CD4-positive, alpha-beta T cell treated with Interleukin-2 at 100 ng/mL for 4 hours (primary cell): ENCODE measurements at places on chromosomes 13 and 19.

- DNase-seq: no peak
Observed at GRCh38 chr19:47408156-47408938, 11.0 kb downstream of the MEIS3 start.

GRCh38 chr13:107681600-107681999 lies 533.7 kb downstream of the LIG4 start:
- DNase-seq: no peak

DNA sequence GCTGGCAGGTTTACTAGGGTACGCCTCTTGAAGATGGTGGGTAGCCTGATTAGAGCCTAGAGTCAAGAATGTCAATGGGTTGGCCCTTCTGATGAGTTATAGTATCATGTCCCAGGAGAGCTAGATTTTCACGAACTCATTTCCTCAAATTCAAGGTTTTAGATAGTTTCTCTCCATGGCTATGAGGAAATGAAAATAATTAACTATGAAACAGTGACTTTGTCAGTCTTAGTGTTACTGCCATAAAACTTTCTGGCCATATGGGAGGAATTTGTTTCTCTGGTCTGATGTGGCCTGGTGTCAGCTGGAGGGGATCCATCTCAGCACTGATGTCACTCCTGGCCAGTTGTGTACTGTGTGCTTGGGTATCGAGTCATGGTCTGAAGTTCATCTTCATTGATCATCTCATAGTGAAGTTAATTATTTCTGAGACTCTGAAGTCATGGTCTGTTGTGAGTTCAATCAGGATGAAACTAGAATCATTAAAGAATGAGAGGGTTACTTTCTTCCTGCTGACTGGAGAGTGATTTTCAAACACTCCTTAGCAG lies 49.4 kb upstream of the TNFSF11 start:
- DNase-seq: no peak

- DNase-seq: no peak
Observed at GRCh38 chr13:50098693-50099092, 83.4 kb downstream of the KCNRG start.

DNA sequence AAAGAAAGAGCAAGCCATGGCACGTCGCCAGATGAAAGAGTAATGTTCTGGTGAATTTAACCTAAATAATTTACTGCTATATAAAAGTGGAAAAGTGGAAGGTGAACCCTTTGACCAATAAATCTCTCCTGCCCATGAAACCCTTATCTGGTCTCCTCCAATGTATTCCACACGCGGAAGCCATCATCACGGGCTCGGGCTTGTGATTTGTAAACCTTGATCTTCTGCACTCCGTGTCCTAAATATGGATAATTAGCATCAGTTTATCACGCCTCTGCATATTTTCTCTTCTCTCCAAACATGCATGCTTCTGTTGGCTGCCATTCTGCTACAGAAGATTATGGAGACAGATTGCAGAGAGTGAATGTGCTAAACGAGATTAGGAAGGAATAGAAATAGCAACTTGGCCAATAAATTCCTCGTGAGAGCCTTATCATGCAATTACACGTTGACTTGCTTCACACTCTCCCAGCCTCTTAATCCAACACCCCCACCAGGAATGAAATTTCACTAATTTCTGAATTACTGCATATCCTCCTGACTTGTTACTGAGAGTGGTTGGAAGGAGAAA lies 34.5 kb downstream of the SOX1 start:
- DNase-seq: no peak

- no peak for DNase-seq
Observed at GRCh38 chr13:30647824-30648521, 30.3 kb downstream of the USPL1 start.

GRCh38 chr13:24033527-24034302 lies 126.8 kb upstream of the SPATA13 start:
- no peak for DNase-seq

GRCh38 chr19:17997969-17998826 lies 9.8 kb upstream of the ARRDC2 start:
- DNase-seq: no peak

- peak; percentile 63 for DNase-seq
Observed at GRCh38 chr19:13044231-13044836, 49.1 kb downstream of the NFIX start.

DNA sequence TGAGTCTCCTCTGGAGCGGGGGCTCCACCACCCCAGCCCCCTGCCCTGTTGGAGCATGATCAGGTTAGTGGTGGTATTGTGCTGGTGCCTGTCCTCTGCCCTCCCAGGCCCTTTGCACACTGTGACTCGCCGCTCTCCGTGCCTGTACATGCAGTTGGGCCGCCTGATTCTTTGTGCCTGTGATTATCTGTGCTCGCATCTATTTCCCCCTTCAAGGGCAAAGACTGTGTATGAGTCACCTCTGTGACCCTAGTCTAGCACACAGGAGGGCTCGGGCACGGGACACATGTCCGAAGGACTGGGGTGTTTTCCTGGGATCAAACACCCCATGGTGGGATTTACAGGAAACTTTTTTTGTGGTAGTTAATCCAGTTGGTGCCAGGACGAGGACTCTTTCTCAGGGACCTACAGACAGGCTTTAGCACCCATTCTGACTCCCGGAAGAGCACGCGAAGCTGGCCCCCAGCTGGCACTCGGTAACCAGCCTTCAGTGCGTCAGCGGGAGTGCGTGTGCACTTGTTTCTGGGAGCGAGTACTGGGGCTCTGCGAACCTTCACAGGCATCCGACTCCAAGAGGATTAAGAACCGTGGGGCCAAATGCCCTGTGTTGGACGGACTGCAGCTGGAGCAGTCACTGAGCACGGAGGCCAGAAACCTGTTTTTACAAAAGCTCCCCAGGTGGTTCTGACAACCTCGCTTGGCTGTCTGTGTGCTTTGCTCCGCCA lies 6.7 kb downstream of the PPP1R37 start:
- DNase-seq: no peak

DNA sequence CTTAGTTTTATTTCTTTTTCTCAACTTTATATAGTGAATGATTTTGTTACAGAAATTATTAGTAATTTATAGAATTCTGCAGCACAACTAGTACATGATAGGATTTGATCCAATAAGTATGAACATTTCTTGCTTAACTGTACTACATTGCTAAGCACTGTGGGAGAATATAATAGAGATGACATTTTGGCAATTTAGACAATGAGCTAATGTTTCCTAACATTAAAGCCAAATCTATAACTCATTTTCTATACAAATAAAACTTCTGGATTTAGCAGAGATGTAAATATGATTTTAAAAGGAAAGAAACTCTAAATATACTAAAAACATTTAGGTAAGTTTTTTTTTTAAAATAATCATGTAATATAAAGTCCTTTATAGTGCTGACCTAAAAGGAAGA lies 87.3 kb downstream of the FNDC3A start:
- DNase-seq: no peak

DNA sequence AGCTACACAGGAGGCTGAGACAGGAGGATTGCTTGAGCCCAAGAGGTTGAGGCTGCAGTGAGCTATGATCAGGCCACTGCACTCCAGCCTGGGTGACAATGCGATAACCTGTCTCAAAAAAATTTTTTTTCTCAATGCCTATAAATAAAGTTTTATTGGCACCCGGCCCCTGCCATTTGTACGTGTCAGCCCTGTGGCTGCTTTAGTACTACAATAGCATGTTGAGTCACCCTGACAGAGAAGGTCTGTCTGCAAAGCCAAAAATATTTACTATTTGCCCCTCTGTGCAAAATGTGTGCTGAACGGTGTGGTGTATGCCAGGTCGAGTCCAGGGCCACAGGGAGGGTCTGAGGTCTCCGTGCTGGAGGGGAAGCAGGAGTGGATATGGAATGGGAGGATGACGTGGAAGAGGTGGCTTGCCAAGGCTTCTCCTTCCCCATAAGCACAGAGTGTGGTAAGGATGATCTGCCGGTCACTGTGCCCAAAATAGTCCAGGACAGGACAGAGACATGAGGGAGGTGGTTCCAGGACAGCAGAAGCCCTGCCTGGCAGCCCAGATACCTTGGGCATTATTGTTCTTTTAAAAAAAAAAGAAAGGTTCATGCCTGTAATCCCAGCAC lies 10.0 kb downstream of the NMRK2 start:
- no peak for DNase-seq

DNA sequence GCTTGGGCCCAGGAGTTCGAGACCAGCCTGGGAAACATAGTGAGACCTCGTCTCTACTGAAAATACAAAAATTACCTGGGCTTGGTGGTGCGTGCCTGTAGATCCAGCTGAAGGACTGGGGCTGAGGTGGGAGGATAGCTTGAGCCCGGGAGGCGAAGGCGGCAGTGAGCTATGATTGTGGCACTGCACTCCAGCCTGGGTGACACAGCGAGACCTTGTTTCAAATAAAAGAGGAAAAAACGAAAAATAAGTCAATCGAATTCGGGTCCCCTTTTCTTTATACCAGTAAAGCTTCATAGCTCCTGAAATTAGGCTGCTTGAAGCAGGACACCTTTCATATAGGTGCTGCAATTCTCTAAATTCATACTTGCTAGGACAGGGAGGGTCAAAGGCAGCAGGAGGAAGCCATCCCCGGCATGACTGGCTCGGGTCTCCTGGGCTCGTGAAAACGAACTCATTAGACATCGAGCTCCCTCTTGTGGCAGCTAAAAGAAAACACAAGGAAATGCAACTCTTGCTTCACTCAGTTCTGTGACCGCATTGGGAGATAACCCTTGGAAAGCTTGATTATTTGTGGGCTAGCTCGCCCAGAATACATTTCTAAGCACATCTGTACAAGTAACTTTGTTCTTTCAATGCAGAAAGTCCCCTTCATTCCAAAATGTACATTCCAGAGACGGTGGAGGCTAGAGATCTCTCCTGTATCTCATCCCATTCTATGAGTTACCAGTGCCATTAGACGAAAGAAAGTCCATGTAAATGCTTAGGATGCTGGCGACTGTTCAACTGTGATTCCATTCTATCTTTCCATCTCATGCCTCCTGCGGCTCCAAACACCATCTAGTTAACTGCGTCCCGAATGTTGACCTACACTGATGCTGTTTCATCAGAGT lies 16.8 kb downstream of the FPR2 start:
- peak; percentile 40 for DNase-seq

- DNase-seq: peak; percentile 88
Observed at GRCh38 chr19:11089254-11090013, at the start of gene LDLR. Gene LDLR (plus strand): TSS chr19:11089463. CDS start chr19:11089549, 86 bp downstream.

DNA sequence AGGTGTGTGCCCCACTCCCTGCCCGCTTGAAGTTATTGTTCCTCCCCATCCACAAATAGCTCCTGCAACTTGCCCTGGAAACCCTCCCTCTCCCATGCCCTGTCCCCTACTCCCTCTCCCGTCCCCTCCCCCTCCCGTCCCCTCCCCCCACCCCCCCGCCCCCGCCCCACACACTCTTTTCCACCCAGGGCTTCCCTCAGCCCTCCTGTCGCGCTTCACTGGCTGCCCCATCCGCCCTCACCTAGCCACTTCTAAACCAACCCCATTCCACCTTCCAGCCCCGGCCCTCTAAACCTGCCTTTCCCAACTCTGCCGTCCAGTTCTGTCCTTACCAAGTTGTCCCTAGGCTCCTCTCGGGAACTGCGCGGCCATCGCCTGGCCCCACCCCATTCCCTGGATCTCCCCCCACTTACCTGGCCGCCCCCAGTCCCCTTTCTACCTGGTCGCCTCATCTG lies 993 bp downstream of the RGL3 start:
- DNase-seq: no peak

DNA sequence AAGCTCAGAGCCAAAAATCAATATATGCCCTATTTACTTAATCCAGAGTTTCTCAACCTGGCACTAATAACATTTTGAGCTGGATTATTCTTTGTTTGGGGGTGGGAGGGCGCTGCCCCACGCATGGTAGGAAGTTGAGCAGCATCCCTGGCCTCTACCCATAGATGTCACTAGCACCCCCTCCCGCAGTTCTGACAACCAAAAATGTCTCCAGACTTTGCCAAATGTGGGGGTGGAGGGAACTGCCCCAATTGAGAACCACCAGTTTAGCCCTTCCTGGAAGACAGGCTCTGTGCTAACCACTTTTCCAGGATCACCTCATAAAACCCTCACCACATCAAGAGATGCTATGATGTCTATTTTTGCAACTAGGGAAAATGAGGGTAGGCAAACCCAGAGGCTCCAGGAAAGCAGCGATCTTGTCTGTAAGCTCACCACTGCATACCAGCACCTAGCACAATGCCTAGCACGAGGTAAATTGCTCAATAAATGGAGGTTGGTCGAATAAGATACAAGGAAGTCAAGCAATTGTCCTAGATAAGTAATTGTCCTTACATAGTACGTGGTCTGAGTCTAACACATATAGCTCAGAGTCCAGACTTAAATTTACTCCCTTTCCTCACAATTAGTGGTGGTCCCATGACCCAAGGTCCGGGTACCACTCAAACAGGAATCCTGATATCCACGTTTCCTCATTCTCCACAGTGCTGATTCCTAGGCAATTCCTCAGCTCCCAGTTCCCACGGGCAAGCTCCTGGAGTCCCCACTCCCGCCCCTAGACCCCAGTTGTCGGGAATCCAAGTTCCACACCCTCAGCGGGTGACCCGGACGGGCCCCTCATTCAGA lies 892 bp downstream of the TRIR start:
- DNase-seq: peak; percentile 50

DNA sequence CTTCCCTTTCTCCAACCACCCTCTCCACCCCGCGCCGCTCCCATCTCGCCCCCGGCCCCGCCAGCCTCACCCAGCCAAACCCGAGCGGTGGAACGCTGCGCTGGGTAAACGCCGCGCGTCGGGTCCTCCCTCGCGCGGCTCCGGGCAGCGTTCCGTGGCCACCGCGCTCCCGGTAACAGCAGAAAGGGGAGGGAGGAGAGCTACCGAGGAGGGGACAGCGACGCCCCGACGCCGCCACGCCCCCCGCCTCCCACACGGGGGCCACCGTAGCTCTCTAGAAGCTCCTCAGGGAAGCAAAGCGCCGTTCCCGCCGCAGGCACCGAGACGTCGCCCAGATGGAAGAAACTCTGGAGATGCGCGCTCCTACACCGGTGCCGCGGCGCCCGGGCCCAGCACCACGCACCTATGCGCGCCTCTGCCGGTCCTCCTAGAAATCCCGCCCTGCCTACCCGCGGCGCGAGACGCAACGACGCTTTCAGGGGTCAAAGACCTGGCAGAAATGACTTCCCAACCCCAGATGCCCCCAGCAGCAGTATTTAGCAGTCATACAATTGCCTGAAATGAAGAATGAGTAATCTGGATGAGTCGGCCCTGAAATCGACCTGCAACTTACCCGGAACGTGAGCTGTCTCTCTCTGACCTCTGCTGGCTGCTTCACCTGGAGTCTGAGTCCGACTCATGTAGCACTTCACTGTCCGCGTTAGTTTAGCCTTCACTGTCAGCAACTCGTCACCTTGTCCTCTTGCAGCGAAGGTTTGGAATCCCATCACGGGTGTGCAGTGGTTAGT lies at the start of gene RUBCNL:
Gene RUBCNL (minus strand): TSS at position 189 of the 788 bp plus-strand sequence. CDS start 14,777 bp downstream, outside the sequence.
- no peak for DNase-seq

GRCh38 chr19:17909003-17909732 lies 23.6 kb upstream of the CCDC124 start:
- no peak for DNase-seq
